ENCODE measurements at places on chromosomes 4 and X.

DNA sequence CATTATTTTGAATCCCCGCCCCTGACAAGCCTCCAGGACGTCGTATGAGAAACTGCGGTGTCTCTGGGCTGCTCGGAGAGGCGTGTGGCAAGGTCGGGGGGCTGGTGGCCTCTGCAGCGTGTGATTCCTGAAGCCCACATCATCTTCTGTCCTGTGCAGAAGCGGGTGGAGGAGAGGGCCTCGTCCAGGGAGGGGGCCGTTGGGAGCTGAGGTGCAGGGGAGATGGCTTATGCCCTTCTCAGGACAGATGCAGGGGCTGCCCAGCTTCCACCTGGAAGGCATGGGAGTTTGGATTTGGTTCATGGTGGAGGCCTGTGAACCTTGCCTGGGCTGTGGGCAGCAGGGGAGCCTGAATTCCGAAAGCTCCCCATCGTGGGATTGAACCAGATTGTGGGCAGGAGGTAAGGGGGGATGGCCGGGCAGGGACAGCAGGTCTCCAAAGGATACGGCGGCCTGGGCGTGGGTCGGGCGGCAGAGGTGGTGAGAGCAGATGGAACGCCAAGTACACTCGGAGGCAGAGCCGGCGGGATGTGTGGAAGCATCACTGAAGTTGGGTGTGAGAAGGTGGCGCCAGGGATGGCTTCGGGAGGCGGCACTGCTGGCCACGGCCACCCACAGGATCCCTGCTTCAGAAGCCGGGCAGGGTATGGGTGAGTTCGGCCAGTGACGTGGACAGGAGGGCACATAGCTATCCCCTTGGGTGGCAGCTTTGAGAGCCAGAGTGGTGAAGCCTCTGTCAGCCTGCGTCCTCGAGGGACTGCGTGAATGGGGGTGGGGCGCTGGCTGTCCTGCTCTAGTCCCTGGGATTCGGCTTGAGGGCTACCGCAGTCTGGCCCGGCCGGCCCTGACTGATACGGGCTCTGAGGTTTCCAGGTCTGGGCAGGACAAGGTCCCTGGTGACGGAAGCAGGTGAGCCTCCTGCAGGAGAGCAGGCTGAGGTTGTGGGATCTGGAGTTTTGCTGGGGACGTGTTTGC lies 76.3 kb upstream of the ADRA2C start:
- no peak for DNase-seq

GRCh38 chr4:10671366-10671765 lies 13.2 kb downstream of the CLNK start:
- no peak for DNase-seq

- DNase-seq, result no peak
Observed at GRCh38 chr4:58514299-58514698, 1404.1 kb upstream of the IGFBP7 start.

- DNase-seq, result no peak
Observed at GRCh38 chrX:134538316-134538715, 78.4 kb downstream of the HPRT1 start.

GRCh38 chr4:52876069-52876468 lies 14.0 kb downstream of the RASL11B start:
- DNase-seq, result no peak

- DNase-seq, result no peak
Observed at GRCh38 chrX:105495376-105495775, 274.9 kb upstream of the TEX13A start.

DNA sequence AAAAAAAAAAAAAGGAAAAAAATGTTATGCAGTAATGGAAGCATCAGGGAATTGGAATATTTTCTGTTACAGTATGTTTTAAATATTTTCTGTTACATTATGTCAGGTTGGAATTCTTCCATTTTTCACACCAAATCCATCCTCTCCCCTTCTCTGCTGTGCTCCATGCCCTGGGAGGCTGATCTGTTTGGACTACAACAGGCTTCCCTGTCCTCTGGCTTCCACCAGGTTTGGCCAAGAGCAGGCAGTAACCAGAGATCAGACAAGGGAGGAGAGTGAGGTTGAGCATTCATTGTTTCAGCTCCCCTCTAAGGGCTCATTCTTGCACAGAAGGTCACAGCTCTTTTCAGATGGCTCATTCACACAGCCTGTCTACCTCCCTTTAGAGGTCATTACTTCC lies 11.7 kb upstream of the TMEM184C start:
- DNase-seq, result no peak

DNA sequence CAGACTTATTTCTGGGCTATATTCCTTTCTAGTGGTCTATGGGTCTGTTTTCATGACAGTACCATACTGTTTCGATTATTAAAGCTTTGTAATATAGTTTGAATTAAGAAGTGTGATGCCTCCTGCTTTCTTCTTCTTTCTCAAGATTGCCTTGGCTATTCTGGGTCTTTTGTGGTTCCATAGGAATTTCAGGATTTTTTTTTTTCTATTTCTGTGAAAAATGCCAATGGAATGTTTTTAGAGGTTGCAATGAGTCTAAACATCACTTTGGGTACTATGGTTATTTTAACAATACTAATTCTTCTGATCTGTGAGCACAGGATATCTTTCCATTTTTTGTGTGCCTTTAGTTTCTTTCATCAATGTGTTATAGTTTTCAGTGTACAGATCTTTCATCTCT lies 204.3 kb upstream of the HCCS start:
- DNase-seq, result no peak

DNA sequence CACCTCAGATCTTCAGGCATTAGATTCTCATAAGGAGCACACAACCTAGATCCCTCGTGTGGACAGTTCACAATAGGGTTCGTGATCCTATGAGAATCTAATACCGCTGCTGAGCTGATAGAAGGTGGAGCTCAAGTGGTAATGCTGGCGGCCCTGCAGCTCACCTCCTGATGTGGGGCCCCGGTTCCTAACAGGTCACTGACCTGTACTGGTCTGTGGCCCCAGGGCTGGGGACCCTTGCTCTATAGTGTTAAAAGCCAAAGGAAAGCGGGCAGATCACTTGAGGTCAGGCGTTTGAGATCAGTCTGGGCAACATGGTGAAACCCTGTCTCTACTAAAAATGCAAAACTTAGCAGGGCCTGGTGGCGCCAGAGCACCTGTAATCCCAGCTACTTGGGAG lies 1047.0 kb upstream of the FTHL17 start:
- DNase-seq, result no peak

DNA sequence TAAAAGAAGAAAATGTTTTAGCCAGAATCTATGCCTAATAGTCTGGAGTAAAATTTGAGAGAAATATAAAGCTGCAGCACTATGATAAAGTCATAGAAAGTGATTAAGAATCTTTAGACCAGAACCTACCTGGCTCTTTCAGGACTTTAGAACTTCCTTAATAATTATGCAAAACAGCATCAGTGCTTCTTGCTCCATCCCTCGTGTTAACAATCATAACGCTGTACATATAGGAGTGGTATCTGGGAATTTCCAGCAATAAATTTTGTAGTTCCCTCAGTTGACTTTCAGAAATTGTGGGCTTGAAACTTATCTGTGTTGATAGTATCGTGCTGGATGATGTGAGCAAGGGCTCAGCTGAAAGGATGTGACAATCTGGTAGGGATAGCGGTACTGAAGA lies 102.1 kb upstream of the RASGEF1B start:
- no peak for DNase-seq

- DNase-seq, result no peak
Observed at GRCh38 chrX:49292400-49293362, 10.8 kb upstream of the GAGE10 start.

DNA sequence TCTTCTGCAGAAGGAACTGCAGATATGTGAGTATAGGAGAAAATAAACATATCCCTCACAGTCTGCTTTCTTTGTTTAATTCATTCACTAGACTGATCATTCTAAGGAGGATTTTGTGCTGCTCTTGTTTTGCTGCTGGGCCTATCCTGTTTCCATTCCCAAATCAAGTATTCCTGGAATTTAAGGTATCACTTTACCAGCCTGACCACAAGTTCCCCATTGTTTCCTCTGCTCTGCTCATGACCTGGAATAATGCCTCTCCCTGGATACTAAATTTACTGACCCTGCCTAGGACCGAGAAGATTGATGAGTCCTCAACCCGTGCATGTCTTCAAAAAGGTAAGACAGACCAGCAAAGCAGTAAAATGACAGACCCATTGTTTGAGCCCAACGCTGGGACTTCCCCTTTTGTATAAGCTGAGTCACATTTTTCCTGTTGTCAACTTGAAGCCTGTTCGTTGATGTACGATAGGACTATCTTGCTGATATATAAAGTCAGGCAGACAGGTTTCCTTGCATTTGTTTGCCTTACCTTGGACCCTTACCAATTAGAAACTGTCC lies 85.5 kb upstream of the TET2 start:
- DNase-seq, result peak; percentile 43

DNA sequence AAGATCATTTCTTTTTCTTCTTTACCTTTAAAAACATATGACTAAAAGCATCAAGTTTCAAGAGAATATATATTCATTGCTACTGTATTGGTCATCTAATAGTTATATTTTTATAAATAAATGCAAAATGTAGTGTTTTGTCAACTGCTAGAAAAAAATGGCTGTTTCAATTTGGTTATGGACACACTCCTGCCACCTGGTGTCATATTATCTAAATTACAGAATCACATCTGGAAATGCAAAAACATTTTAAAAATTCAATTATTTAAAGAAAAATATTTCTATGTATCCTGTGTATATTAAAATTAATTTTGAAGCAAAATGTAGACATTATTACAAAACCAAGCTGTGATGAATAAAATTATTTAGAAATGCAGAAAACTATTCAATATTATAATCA lies 329.4 kb upstream of the PCDH18 start:
- DNase-seq, result no peak

DNA sequence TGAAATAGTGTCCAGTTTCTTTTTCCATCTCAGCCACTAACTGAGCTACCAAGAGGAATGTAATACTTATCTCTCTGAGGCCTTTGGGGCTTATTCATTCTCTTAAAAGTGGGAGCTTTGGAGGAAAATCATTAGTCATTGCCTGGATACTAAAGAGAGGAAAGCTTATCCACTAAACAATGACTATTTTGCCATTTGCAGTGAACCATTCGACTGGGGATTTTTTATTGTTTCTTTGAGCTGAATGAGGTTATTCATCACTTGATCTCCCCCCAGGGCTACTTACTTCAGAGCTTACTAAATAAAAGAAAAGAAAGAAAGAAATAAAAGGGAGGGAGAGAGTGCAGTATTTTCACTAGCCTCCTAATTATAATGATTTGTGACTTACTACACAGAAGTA lies 1329.5 kb upstream of the TENM3 start:
- no peak for DNase-seq

DNA sequence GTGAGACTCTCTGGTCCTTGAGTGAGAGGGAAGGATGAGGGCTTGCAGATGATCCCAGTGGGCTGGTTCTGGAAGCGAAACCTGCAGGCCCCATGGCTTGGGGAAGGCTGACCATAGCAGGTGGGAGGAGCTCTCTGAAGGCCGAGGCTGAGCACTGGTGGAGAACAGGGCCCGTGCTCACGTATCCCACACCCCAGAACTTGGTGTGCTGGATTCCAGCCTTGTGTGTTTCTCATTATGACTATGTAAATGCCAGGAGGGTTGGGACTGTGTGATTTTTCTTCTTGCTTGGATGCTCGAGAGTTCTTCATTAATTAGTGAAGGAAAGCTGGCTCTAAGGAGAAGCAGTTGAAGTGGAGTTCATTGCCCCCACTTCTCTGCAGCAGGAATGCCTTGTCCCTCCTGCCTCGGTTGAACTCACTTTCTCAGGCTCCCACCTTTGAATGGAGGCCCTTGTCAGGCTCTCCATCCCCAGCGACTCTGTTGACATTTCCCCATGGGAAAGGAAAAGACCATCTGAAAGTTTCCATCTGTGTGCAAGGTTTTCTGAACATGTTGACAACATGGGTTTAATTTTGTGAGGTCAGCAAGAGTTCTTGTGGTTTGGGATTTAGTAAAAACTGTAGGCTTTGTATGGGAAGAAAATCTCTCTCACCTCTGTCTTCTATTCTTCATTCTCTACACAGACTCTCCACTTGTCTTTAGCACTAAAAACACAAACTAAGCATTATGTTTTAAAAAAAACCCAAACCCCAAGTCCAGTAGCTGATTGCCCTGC lies 57.7 kb downstream of the TBL1X start:
- DNase-seq, result no peak

- DNase-seq, result no peak
Observed at GRCh38 chrX:53048169-53049126, at the start of gene GPR173. Gene GPR173 (plus strand): TSS chrX:53048789. CDS start chrX:53076622, 27,833 bp downstream.

DNA sequence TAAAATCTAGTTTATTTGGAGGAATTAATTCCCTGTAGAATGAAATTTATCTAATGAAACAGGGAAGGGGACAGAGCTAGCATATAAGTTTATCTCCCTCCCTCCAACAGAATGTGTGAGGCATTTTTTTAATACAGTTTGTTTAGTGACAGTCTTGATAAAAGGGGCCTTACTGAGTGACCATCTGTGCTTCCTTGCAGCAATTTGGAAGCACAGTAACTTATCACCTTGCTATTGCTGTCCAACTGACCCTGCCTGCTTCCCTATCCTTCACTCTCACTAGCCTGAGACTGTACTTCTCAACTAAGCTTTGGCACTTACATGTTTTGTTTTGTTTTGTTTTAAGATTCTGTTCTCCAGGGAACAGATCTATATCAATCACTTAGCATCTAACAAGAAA lies 31.1 kb upstream of the KCTD8 start:
- no peak for DNase-seq

GRCh38 chrX:9682456-9682855 lies 83.2 kb downstream of the GPR143 start:
- no peak for DNase-seq

DNA sequence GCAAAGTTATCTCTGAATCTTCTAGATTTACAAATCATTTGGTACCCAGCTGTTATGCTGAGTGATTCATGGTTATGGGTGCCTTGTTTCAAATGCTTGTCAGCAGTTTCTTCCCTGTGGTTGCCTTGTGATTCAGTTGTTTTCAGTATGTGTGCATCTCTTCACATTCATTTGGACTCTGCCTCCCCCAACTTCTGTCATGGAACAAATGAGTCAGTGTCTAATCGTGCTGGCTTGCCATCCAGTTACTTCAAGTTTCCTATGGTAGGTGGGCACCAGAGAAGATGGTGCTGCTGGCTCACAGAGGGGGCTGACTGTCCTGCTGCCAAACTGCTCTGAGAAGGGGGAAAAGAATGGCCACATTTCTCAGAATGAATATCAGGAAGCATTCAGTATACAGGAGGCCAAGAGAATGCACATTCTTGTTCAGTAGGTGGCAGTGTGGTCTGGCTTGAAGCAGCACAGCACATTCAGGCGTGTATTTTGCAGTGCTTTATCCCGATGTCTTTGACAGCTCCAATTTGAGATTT lies 260.9 kb downstream of the GLUD2 start:
- DNase-seq, result peak; percentile 67

DNA sequence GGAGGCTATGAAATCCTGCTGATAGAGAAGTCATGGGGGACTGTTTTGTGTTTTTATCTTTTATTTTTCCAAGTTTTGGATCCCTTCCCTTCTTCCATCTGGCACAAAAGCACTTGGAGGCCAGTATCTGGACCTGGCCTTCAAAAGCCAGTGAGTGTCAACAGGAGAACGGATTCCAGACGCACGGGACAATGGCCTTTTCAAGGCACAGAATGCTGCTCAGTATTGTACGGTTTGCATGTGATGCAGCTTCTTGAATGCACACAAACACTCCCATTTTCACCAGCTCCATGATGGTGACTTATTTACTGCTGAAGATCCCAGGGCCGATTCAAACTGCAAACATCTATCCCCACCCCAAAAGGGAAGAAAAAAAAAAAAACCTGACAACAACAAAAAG lies 145.4 kb downstream of the CPEB2 start:
- no peak for DNase-seq

- no peak for DNase-seq
Observed at GRCh38 chr4:139526928-139527327, 29.1 kb downstream of the SETD7 start.
